A549 treated with CORT108297 at 1 μM for 4 hours (cell line): ENCODE measurements at places on chromosomes 4 and X. TPM values are rescaled to one million over a fixed set of nuclear protein-coding genes. Genes with fewer than 3 reads are reported as not detected.

PPP2R2C gene
- total RNA-seq: 32.1 to 41.3 TPM (median 38.7 TPM) in 5 replicates

YIPF7 gene
- total RNA-seq: 0.21 TPM in 1 of 5 replicates, not detected in the others

NUDT11 gene
- total RNA-seq: 2.8 to 3.8 TPM (median 3.4 TPM) in 5 replicates

ERVMER34-1 gene
- 0.45 to 0.90 TPM (median 0.60 TPM) in 5 replicates for total RNA-seq

BGN gene
- total RNA-seq: not detected in 5 replicates

PLP1 gene
- not detected in 5 replicates for total RNA-seq

RNF175 gene
- not detected in 5 replicates for total RNA-seq

CCDC158 gene
- total RNA-seq: not detected in 5 replicates

SSX3 gene
- not detected in 5 replicates for total RNA-seq

TCEAL9 gene
- 82.9 to 166 TPM (median 88.1 TPM) in 5 replicates for total RNA-seq

HTR2C gene
- not detected in 5 replicates for total RNA-seq

CYP4V2 gene
- total RNA-seq: 2.7 to 3.8 TPM (median 2.8 TPM) in 5 replicates

HHIP gene
- 0.57 to 1.0 TPM (median 0.64 TPM) in 5 replicates for total RNA-seq

C4orf50 gene
- total RNA-seq: not detected in 5 replicates

DBET gene
- total RNA-seq: not detected in 5 replicates
